ENCODE measurements at places on chromosomes 5 and 9. TPM values are rescaled to one million over a fixed set of nuclear protein-coding genes. Genes with fewer than 3 reads are reported as not detected.

MYOT gene
- total RNA-seq, result not detected

ABO gene
- 16.8 TPM for total RNA-seq

PAM gene
- 227 TPM for total RNA-seq

CLINT1 gene
- 84.6 TPM for total RNA-seq

DNA sequence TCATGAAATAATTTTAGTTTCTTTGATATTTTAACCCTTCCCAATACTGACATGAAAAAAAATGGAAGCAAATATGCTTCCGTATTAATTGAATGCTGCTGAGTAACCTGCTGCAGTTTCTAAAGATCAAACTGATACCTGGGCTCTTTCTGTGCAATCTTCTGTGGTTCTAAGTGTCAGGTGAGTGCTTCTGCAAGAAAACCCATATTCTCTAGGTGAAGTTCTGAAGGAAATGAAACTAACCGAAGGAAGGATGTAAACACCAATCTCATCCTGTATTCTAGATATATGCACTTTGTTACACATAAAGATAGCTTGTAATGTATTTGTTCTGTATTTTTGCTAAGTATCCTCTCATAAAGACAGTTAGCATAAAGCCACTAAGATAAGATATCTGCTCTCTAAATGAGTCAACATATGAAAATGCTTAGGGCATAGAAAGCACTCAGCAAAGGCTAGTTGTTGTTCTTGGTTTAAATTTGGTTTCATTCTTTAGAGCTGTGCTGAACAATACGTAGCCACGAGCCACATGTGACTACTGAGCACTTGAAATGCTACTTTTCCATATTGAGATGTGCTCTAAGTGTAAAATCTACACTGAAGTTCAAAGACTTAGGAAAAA is 52.0 kb downstream of the ITGA2 start:
- no peak for DNase-seq
